ENCODE measurements at places on chromosomes 2 and 18.

GRCh38 chr2:103960129-103960513, 893.8 kb upstream of the POU3F3 start:
- no peak for DNase-seq

- DNase-seq, result peak; percentile 70
These were observed 85.5 kb downstream of the HS6ST1 start for GRCh38 chr2:128232965-128233789.

- DNase-seq, result no peak
These were observed 17.3 kb downstream of the HK2 start for GRCh38 chr2:74851191-74851566.

DNA sequence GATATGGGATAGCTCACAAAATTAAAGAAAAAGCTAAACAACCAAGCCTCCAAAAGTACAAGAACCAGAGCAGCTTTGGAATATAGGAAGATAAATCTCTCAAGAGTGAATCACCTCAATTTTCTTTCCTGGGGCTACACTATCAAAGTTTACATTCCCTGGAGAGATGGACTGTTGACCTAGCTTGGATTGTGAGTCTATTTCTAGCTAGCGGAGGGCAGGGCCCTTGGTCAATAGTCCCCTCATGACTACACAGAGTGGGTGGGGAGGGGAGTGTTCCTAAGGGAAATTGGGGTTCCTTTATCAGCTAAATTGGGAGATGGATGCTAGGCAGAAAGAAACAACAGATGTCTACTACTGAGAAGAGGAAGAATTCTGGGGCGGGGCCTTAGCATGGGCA, 29.9 kb upstream of the EIF2AK3 start:
- no peak for DNase-seq

DNA sequence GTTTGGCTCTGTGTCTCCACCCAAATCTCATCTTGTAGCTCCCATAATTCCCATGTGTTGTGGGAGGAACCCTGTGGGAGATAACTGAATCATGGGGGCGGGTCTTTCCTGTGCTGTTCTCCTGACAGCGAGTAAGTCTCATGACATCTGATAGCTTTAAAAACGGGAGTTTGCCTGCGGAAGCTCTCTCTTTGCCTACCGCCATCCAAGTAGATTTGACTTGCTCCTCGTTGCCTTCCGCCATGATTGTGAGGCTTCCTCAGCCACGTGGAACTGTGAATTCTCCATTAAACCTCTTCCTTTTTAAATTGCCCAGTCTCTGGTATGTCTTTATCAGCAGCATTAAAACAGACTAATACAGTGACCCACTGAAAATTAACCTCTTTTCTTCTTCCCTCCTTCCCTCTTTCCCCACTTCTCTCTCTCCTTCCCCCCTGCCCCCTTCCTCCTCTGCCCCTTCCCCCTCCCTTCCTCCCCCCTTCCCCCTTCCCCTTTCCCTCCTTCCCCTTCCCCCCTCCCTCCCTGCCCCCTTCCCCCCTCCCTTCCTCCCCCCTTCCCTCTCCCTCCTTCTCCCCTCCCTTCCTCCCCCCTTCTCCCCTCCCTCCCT, 818.8 kb downstream of the SLC4A3 start:
- DNase-seq, result no peak

Data from KG1 (cell line).